ENCODE measurements at places on chromosomes 4 and X.

DNA sequence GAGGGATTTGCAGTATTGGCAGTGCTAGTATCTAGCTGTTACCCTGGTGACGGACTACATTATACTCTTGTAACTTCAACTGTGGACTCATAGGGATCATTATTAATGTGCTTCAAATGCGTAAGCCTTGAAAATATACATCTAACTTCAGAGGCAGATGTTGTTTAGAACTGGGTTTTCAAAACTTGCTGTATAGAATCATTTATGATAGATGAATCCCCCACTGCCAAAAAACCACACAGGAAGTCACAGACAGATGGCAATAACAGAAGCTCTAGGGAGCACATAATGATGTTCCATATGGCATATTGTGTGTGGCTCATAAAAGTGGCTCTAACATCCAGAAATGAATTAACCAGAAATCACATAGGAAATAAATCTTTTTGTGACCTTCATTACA lies 62.3 kb upstream of the RELL1 start:
- DNase-seq: no peak

DNA sequence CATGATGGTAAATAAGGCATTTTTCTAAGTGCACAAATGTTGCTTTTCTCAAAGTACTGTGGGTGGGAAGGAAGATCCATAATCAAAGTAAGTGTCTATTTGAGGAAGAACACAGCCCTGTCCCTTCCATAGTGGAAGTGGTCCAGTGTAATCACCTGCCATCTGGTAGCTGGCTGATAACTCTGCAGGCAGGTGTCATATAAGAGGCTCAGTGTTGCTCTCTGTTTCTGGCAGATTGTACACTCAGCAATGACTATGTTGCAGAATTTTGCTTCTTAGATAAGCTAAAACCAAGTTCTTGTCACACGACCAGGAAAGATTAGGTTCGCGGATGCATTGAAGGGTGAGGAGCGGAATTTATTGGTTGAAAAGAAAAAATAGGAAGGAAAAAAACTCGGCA lies 20.9 kb downstream of the SAGE1 start:
- DNase-seq: no peak

DNA sequence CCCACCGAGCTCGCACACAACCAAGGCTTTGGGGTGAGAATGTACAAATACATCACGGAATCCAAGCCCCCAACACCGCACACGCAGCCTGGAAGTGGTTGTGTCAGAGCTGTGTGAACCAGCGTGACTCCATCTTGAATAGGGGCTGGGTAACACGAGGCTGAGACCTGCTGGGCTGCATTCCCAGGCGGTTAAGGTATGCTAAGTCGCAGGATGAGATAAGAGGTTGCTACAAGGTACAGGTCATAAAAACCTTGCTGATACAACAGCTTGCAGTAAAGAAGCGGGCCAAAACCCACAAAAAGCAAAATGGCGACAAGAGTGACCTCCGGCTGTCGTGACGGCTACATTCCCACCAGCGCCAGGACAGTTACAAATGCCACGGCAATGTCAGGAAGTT lies 258.4 kb downstream of the DHRSX start:
- DNase-seq: no peak

DNA sequence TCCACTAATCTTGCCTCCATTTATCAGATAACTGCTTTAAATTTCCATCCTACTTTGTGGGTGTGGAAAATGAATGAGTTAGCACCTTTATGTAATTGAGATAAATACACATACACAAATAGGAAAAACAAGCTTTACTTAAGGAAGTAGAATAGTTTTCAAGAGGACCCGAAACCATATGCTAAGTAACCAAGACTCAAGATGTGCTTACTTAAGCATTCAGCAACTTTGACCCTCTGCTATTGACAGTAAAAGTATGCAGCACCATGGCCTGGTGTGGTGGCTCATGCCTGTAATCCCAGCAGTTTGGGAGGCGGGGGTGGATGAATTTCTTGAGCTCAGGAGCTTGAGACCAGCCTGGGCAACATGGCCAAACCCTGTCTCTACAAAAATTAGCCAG lies 29.9 kb downstream of the RNF175 start:
- no peak for DNase-seq

DNA sequence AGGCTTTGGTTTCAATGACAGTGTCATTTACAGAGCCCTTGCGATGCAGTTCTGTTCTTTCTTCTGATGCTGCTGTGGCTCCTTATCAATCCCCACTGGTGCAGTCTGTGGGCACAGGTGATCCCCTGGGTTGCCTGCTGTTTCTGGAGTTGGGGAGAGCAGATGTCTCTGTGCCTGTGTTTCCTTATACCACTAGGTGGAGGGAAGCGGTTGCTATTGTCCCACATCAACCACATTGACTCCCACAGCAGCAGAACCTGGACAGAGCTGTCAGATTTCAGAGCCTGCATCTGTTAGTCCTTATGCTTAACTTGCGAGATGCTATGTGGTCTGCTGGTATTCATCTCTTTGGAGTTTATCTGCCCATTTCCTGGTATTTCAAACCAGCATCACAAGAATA lies 57.7 kb downstream of the NEIL3 start:
- DNase-seq: peak; percentile 28
